Hepatocyte (in vitro differentiated cells): ENCODE measurements at places on chromosomes 3 and 15. TPM values are rescaled to one million over a fixed set of nuclear protein-coding genes. Genes with fewer than 3 reads are reported as not detected.

DNA sequence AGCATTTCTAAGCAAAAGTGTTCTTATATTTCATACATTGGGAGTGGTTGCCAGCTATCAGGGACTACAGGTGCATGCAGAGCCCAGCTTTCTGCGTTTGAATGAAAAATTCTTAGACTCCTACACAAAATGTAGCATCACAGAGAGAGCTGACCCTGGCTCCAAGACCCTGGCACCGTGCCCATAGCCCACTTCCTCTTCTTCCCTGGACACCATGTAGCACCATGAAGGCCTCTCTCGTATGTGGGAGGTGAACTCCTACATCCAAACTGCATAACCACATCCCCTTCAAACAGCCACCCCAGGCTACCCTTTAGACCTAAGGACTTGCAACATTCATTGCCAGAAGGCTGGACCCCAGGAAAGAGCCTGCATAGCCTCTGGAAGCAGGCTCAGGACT is 35.8 kb upstream of the ATOSA start:
- no peaks in the 10 kb centered on the region for H3K36me3 ChIP-seq
- H3K4me3 ChIP-seq, result no peak overlapping the region

The COL8A1 gene
- polyA plus RNA-seq, result 0.41 and 0.61 TPM in 2 replicates

The KNL1 gene
- 2.9 and 3.0 TPM in 2 replicates for polyA plus RNA-seq

The MESP1 gene
- 1.0 and 2.7 TPM in 2 replicates for polyA plus RNA-seq

DNA sequence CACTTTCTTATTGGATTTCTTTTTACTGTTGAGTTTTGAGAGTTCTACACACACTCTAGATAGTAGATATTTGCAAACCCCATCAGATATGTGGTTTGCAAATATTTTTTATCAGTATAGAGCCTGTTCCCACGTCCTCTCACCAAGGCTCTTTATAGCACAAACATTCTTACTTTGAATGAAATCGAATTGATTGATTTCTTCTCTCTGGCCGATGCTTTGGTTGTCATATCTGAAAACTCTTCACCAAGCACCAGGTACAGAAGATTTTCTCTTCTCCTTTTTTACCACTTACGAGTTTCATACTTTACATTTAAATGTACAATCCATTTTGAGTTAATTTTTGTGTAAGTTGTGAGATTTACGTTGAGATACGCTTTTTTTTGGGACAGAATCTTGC is 163.4 kb downstream of the PTPRG start:
- H3K36me3 ChIP-seq, result no peaks in the 10 kb centered on the region
- no peak for DNase-seq
- no peak overlapping the region for H3K4me3 ChIP-seq
- H3K27me3 ChIP-seq, result no peaks in the 10 kb centered on the region
- no peak overlapping the region for H3K27ac ChIP-seq

DNA sequence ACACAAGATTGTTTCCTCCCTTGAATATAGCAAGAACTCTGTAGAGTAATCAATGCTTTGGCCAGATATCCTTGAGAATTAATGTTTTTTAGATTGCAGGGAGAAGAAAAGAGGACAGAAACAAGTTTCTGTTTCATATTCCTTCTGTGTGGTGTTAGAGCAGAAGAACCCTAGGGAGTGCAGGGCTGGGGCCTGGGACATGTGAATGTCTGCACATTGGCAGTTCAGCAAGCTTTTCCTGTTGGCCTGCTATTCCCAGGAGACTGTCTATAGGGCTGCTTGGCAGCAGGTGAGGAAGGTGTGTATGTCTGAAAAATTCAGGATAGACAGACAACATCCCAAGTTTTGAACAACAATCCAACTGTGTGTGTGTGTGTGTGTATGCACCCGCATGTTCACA is 13.6 kb upstream of the CNBP start:
- H3K27ac ChIP-seq, result peak overlapping the region; percentile 70
- H3K4me3 ChIP-seq, result no peak overlapping the region
- no peaks in the 10 kb centered on the region for H3K36me3 ChIP-seq
- H3K27me3 ChIP-seq, result no peaks in the 10 kb centered on the region

DNA sequence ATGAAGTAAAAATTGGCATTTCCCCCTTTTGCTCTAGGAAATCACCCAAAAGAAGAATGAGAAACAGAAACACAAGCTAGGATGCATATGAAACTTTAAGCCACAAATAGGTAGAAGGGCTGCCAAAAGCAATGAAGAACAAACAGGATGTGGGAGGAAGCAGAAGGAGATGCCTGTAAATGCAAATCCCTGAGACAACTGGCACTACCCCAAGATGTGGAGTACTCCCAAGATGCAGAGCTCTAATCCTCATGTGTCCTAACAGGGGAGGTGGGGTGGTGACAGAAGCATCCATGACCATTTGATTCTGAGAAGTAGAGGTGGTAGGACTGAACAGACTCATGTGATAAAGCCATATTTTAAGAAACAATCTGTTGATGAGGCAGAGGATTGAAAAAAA is 31.9 kb upstream of the ZNF280D start:
- no peaks in the 10 kb centered on the region for H3K27me3 ChIP-seq
- peak; percentile 13 for DNase-seq
- H3K4me1 ChIP-seq, result peaks cover 17% of the 10 kb centered on the region
- H3K27ac ChIP-seq, result no peak overlapping the region
- no peak overlapping the region for H3K4me3 ChIP-seq

The GOLGA6L2 gene
- not detected in 2 replicates for polyA plus RNA-seq

The FAN1 gene
- polyA plus RNA-seq, result 8.3 and 10.4 TPM in 2 replicates

GRCh38 chr3:59185591-59186369 is 136.0 kb upstream of the CFAP20DC start:
- no peaks in the 10 kb centered on the region for H3K36me3 ChIP-seq
- DNase-seq, result peak; percentile 7
- H3K27ac ChIP-seq, result no peak overlapping the region

GRCh38 chr15:78155355-78155939 is 6.3 kb downstream of the IDH3A start:
- no peaks in the 10 kb centered on the region for H3K27me3 ChIP-seq
- no peaks in the 10 kb centered on the region for H3K4me1 ChIP-seq
- no peak for DNase-seq

GRCh38 chr3:164952966-164953365 is 125.3 kb downstream of the SI start:
- DNase-seq, result no peak
- no peaks in the 10 kb centered on the region for H3K4me1 ChIP-seq
- no peaks in the 10 kb centered on the region for H3K27me3 ChIP-seq
- no peak overlapping the region for H3K27ac ChIP-seq

- H3K27ac ChIP-seq, result no peak overlapping the region
- DNase-seq, result no peak
- no peaks in the 10 kb centered on the region for H3K27me3 ChIP-seq
- peaks cover 16% of the 10 kb centered on the region for H3K4me1 ChIP-seq
These were observed 55.9 kb downstream of the DNASE1L3 start for GRCh38 chr3:58154626-58155449.

The UROC1 gene
- 1.5 and 2.3 TPM in 2 replicates for polyA plus RNA-seq

- no peaks in the 10 kb centered on the region for H3K4me1 ChIP-seq
- H3K36me3 ChIP-seq, result no peaks in the 10 kb centered on the region
- no peak overlapping the region for H3K27ac ChIP-seq
- H3K27me3 ChIP-seq, result no peaks in the 10 kb centered on the region
- DNase-seq, result no peak
These were observed 27.3 kb upstream of the FILIP1L start for GRCh38 chr3:100141586-100141985.

The GP9 gene
- polyA plus RNA-seq, result not detected in 2 replicates

GRCh38 chr3:128874481-128875180 is 4.8 kb upstream of the ACAD9 start:
- no peaks in the 10 kb centered on the region for H3K27me3 ChIP-seq
- H3K4me1 ChIP-seq, result peaks cover 11% of the 10 kb centered on the region
- no peaks in the 10 kb centered on the region for H3K36me3 ChIP-seq
- H3K4me3 ChIP-seq, result no peak overlapping the region
- H3K27ac ChIP-seq, result no peak overlapping the region
- DNase-seq, result no peak

GRCh38 chr15:82554351-82554750 is 14.1 kb upstream of the RPS17 start:
- H3K36me3 ChIP-seq, result no peaks in the 10 kb centered on the region
- H3K4me1 ChIP-seq, result no peaks in the 10 kb centered on the region
- H3K27me3 ChIP-seq, result peaks cover 6% of the 10 kb centered on the region

- no peak overlapping the region for H3K27ac ChIP-seq
- peak; percentile 31 for DNase-seq
- H3K36me3 ChIP-seq, result no peaks in the 10 kb centered on the region
- H3K27me3 ChIP-seq, result no peaks in the 10 kb centered on the region
- H3K4me3 ChIP-seq, result no peak overlapping the region
These were observed 90.0 kb upstream of the SPATA12 start for GRCh38 chr3:56970461-56970879.

GRCh38 chr15:41465822-41466421 is 27.8 kb upstream of the ITPKA start:
- H3K27me3 ChIP-seq, result no peaks in the 10 kb centered on the region
- H3K27ac ChIP-seq, result no peak overlapping the region
- DNase-seq, result peak; percentile 65
- no peaks in the 10 kb centered on the region for H3K4me1 ChIP-seq

GRCh38 chr3:72144773-72145505 is 360.0 kb upstream of the PROK2 start:
- no peaks in the 10 kb centered on the region for H3K27me3 ChIP-seq
- H3K27ac ChIP-seq, result no peak overlapping the region
- no peak overlapping the region for H3K4me3 ChIP-seq
- no peaks in the 10 kb centered on the region for H3K36me3 ChIP-seq

GRCh38 chr3:38782148-38782547 is 33.9 kb downstream of the SCN10A start:
- H3K27me3 ChIP-seq, result no peaks in the 10 kb centered on the region
- H3K36me3 ChIP-seq, result no peaks in the 10 kb centered on the region
- H3K4me3 ChIP-seq, result no peak overlapping the region
- H3K27ac ChIP-seq, result no peak overlapping the region

DNA sequence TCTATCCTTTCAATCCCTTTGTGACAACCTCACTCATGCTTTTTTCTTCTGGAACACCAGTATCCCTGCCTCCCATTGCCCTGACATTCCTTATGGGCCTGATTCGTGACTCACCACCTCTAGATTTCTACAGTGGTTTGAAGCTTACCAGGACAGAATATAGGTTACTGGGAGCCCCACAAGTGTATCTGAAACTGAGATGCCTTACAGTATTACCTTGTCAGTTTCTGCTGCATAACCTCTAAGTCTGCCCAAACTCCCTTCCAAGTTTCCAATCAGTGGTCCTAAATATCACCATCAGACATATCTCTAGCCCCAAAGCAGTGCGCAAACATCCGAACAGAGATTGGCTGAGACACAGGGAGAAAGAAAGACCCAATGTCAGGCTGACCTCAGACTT is 5.6 kb downstream of the CPB1 start:
- no peak for DNase-seq
- no peaks in the 10 kb centered on the region for H3K4me1 ChIP-seq
- no peak overlapping the region for H3K27ac ChIP-seq

The SLC12A8 gene
- 18.9 and 19.3 TPM in 2 replicates for polyA plus RNA-seq

The GNAT1 gene
- not detected in 2 replicates for polyA plus RNA-seq

The GOLGA6L10 gene
- polyA plus RNA-seq, result 0.65 and 1.0 TPM in 2 replicates

- no peak overlapping the region for H3K27ac ChIP-seq
- H3K4me3 ChIP-seq, result no peak overlapping the region
- H3K4me1 ChIP-seq, result peaks cover 3% of the 10 kb centered on the region
- DNase-seq, result no peak
These were observed 50.2 kb downstream of the AKAP13 start for GRCh38 chr15:85430406-85431204.

The SAXO2 gene
- 1.5 and 2.0 TPM in 2 replicates for polyA plus RNA-seq

The AP3B2 gene
- 2.9 and 4.1 TPM in 2 replicates for polyA plus RNA-seq

DNA sequence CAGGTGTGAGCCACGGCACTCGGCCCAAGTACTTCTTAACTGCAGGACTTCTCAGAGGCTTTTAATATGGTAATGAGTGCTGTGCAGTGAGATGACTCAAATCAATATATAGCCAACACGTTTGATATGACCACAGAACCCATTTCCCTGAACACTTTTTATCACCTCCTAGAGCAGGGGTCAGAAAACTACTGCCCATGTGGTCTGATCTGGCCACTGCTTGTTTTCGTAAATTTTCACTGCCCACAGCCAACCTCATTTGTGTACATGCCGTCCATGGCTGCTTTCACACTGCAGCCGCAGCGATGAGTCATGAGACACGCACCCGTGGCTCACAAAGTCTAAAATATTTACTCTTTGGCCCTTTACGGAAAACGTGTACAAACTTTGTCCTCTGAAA is 179.2 kb downstream of the RORA start:
- DNase-seq, result peak; percentile 45
- no peaks in the 10 kb centered on the region for H3K27me3 ChIP-seq
- no peak overlapping the region for H3K4me3 ChIP-seq
- no peaks in the 10 kb centered on the region for H3K36me3 ChIP-seq
- H3K27ac ChIP-seq, result peak overlapping the region; percentile 30

GRCh38 chr15:62625429-62626033 is 417.0 kb upstream of the TPM1 start:
- H3K4me1 ChIP-seq, result peaks cover 10% of the 10 kb centered on the region
- no peak overlapping the region for H3K27ac ChIP-seq
- no peak overlapping the region for H3K4me3 ChIP-seq

GRCh38 chr3:177320765-177321247 is 123.5 kb upstream of the TBL1XR1 start:
- peak overlapping the region; percentile 76 for H3K27ac ChIP-seq
- no peaks in the 10 kb centered on the region for H3K27me3 ChIP-seq
- no peak for DNase-seq
- H3K4me1 ChIP-seq, result peaks cover 10% of the 10 kb centered on the region
- no peak overlapping the region for H3K4me3 ChIP-seq
- H3K36me3 ChIP-seq, result no peaks in the 10 kb centered on the region

GRCh38 chr15:71437919-71438318 is 322.6 kb downstream of the THSD4 start:
- H3K4me1 ChIP-seq, result no peaks in the 10 kb centered on the region
- no peak for DNase-seq
- no peaks in the 10 kb centered on the region for H3K36me3 ChIP-seq
- no peaks in the 10 kb centered on the region for H3K27me3 ChIP-seq

- H3K4me3 ChIP-seq, result no peak overlapping the region
- H3K36me3 ChIP-seq, result no peaks in the 10 kb centered on the region
- H3K27me3 ChIP-seq, result no peaks in the 10 kb centered on the region
- no peak overlapping the region for H3K27ac ChIP-seq
These were observed 164.7 kb downstream of the CTNNB1 start for GRCh38 chr3:41363830-41364523.

The IQCF5 gene
- not detected in 2 replicates for polyA plus RNA-seq

- peak overlapping the region; percentile 97 for H3K27ac ChIP-seq
- H3K4me3 ChIP-seq, result no peak overlapping the region
- no peaks in the 10 kb centered on the region for H3K27me3 ChIP-seq
- peaks cover 25% of the 10 kb centered on the region for H3K4me1 ChIP-seq
These were observed 613.4 kb downstream of the MCTP2 start for GRCh38 chr15:94844538-94845389.

The MYZAP gene
- polyA plus RNA-seq, result 12.0 and 17.0 TPM in 2 replicates

DNA sequence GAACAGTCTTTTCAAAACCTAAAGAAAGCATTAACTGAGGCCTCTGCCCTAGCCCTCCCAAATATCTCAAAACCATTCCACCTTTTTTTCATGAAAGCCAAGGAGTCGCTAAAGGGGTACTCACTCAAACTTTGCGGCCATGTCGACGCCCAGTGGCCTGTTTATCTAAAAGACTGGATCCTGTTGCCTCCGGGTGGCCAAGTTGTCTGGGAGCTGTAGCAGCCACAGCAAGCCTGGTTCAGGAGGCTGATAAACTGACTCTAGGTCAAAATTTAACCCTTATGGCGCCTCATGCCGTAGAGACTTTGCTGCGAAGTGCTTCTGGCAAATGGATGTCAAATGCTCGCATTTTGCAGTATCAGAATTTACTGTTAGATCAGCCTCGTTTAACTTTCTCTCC is 39.5 kb downstream of the ZBTB11 start:
- no peak overlapping the region for H3K4me3 ChIP-seq
- H3K36me3 ChIP-seq, result no peaks in the 10 kb centered on the region
- no peaks in the 10 kb centered on the region for H3K27me3 ChIP-seq
- H3K4me1 ChIP-seq, result peaks cover 10% of the 10 kb centered on the region

The C3orf33 gene
- 4.9 and 6.4 TPM in 2 replicates for polyA plus RNA-seq
